Naive B cell (primary cell): ENCODE measurements at places on chromosomes 12 and 14.
A peak's percentile ranks its signal among the peaks of the same experiment; 100 is the strongest.

GRCh38 chr12:51863933-51864832 is 15.7 kb upstream of the FIGNL2 start:
- no peak for DNase-seq

DNA sequence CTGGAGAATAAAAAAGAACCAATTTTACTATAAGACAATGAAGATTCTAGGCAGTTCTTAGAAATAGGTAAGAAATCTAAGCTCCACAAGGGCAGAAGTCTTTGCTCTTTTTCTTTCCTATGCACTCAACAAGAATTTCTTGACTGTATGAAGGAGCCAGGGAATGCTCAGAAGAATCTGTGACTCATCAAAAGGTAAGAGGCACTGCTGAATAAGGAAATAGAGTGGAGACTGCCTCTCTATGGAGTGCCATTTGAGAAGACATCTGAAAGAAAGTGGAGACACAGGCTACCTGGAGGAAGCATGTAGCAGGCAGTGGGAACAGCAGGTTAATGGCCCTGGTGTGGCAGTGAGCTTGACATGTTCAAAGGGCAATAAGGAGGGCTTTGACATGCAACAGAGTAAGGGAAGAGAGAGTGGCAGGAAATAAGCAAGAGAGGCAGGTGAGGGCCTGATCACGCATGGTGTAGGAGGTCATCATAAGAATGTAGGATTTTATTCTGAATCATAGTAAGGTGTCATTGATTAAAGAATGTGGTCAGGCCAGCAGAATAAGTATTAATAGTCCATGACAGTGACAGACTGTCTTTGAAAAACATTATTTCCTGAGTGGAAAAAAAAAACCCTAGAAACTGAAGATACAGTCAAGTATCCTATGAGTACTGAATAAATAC is 446.7 kb upstream of the GARIN6 start:
- DNase-seq = no peak

DNA sequence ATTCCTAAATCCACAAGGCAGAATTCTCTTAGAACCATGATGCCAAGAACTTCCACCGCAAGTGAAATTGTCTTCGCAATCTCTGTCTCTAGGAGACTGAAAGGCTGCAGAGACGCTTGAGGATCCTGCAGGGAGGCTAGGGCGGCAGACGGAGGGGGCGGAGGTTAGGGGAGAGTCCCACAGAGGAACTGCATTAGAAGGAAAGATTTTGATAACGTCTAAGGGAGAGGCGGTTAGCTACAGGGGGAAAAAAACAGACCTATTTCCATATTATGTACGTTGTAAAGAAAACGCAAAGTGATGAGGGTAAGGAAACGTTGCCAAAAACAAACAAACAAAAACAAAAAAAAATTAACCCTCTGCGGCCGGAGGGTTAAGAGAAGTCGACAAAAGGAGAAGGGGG is 595 bp downstream of the KLHL28 start:
- peak; percentile 51 for DNase-seq

DNA sequence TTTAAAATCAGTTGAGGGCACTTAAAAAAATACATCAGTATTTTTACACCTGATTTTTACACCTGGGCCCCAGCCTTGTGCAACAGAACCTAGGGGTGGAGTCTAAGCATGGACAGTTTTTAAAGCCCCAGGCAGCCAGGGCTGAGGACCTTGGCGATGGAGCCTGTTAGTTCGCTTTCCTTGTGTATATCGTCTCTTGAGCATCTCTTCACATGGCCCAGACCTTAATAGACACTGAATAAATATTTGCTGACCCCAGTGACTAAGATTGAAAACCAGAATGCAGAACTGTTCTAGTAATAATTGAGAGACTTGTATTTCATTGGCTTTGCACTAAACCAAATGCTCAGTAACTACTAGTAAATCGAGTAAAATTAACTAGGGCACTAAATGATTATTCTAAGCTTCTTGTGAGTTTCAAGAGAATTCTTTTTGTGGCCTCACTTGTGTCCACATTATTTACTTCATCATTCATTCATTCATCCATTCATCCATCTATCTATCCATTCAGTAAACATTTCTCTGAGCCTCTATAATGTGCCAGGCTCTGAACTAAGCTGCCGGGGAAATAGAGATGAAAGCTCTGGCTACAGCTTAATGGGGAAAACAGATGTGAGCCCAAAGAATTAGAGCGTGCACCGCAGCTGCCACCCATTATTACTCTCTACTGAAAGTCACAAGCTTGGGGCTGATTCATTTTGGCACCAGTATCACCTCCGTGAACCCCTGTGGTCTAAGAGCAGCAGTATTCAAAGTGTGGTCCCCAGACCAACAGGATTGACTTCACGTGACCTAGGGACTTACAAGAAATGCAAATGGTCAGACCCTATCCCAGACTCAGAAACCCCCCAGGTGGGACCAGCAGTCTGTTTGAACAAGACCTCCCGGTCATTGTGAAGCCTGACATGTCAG is 30.7 kb upstream of the BCL7A start:
- no peak for DNase-seq

DNA sequence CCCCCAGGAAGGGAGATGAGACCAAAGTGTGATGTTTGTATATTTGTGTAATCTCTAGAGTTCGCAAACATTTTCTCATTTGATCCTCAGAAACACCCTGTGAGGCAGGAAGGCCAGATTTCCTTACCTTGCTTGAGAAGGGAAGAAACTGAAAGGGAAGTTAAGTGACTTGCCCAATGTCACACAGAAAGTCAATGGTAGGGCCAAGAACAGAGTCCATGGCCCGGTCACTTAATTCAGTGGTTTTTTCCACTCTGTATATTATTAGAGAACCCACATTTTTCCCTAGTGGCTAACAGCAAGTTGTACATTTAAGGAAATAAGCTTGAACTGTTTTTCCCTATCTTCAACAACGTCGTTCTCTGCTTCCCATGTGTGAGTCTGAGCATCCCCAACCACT is 25.6 kb upstream of the CHPT1 start:
- DNase-seq = no peak
